ENCODE measurements at places on chromosomes 4 and X. TPM values are rescaled to one million over a fixed set of nuclear protein-coding genes. Genes with fewer than 3 reads are reported as not detected.

- DNase-seq = no peak
These were observed 20.3 kb upstream of the DYNLT3 start for GRCh38 chrX:37867536-37868153.

Gene AFM
- total RNA-seq = not detected

- DNase-seq = no peak
These were observed 29.7 kb downstream of the F9 start for GRCh38 chrX:139560221-139560620.

DNA sequence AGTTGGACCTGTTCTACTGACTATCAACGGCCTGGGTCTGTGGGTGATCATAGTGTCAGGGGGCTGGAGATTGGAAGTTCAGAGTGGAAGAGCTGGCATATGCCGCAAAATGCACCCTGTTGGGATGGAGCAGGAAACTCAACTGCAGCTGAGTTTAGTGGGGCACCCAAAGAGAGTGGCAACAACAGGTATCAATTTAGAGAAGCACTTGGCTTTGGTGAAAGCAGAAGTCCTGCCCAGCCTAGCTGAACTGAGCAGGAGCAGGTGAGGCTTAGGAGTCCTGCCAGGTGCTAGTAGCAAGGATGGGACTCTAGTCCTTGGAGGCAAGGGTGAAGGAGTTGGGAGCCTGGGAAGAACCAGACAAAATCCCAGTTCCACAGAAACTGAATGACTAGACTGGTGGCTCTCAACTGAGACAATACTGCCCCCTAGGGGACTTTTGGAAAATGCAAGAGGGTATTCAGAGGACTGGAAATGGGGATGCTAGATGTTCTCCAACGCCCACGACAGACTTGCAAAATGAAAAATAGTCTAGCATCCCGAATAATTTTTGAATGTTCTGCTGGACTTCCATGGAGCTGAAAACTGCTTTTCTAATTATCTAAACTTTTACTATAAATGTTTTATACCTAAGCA lies 49.4 kb downstream of the RTL9 start:
- peak; percentile 19 for DNase-seq

GRCh38 chr4:98932539-98932938 lies 3.6 kb upstream of the EIF4E start:
- no peak for DNase-seq

GRCh38 chr4:186013419-186014186 lies 55.4 kb upstream of the TLR3 start:
- no peak for DNase-seq

- DNase-seq = no peak
These were observed 155.8 kb downstream of the HHIP start for GRCh38 chr4:144801731-144802130.

GRCh38 chrX:135421932-135422809 lies at the start of gene SMIM10L2A:
Gene SMIM10L2A, plus strand, starts transcription at chrX:135421944. Its CDS starts 188 bp downstream, at chrX:135422132.
- DNase-seq = no peak

Gene ZNF718
- 21.6 TPM for total RNA-seq

DNA sequence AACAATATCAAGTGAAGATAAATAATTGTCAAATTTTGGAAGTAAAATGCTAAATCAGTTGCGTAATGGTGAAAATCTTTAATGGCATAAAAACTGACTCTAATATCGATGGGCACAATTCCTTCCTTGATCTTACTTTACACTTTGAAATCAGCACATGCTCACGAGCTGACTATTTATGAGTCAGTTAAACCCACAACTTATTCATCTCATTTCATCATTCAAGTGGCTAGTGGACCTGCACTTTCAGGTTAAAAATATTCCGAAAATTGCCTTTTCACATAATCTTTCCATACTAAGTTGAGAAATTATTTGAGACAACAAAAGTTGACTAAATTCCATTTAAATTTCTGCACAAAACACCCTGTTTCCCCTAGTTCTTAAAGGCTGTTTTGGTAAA lies 582.1 kb upstream of the TENM3 start:
- no peak for DNase-seq

- DNase-seq = no peak
These were observed 137.8 kb upstream of the TENM3 start for GRCh38 chr4:182105416-182105815.

GRCh38 chr4:87239821-87240220 lies 19.4 kb upstream of the KLHL8 start:
- no peak for DNase-seq

DNA sequence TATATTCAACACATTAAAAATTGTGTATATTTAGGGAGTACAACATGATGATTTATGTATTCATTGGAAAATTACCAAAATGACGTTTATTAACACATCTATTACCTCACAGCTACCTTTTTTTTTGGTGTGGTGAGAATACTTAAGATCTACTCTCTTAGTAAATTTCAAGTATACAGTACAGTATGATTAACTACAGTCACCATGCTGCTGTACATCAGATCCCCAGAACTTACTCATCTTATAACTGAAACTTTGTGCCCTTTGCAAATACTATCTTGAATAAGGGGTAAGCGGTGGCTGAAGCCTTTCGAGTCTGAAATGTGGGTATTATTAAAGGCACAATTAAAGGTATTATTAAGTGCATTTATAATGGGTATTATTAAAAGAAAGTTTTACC lies 976 bp downstream of the PHKA1 start:
- no peak for DNase-seq

Gene ANTXR2
- 20.8 TPM for total RNA-seq

- DNase-seq = no peak
These were observed 311.3 kb upstream of the EMCN start for GRCh38 chr4:100828986-100829685.

Gene PPBP
- not detected for total RNA-seq

GRCh38 chr4:3801521-3801920 lies 35.3 kb downstream of the ADRA2C start:
- no peak for DNase-seq

Gene ASB12
- 0.22 TPM for total RNA-seq

DNA sequence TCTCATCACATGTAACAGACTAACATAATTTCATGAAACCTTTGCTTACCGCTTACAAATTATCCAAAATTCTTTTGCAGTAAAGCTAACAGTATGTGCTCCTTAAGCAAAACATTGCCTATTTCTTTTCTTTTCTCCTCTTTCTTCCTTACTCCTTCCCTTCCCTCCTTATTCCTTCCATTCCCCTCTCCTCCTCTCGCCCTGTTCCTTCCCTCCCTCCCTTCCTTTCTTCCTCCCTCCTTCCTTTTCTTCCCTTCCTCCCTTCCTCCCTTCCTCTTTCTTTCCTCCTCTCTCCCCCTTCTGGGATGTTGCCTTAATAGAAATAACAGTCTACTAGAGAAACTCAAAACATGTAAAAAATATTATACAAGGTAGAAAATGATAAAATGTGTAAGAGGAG lies 246.4 kb downstream of the TENM3 start:
- no peak for DNase-seq

DNA sequence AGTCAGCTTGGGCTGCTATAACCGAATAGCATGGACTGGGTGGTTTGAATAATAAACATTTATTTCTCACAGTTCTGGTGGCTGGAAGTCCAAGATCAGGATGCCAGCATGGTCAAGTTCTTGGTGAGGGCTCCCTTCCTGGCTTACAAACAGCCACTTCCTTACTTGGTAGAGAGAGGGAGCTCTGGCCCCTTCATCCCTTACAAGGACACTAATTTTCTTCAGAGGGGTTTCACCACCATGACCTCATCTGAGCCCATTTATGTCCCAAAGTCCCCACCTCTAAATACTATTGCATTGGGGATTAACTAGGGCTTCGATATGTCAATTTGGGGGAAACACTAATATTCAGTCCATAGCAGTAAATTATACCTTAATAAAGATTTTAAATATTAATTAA lies 61.8 kb downstream of the CLNK start:
- DNase-seq = no peak

- DNase-seq = no peak
These were observed 165.4 kb downstream of the PCDH19 start for GRCh38 chrX:100244681-100245080.

- no peak for DNase-seq
These were observed 52.2 kb downstream of the SPARCL1 start for GRCh38 chr4:87476934-87477333.

Gene SCOC
- total RNA-seq = 26.5 TPM

DNA sequence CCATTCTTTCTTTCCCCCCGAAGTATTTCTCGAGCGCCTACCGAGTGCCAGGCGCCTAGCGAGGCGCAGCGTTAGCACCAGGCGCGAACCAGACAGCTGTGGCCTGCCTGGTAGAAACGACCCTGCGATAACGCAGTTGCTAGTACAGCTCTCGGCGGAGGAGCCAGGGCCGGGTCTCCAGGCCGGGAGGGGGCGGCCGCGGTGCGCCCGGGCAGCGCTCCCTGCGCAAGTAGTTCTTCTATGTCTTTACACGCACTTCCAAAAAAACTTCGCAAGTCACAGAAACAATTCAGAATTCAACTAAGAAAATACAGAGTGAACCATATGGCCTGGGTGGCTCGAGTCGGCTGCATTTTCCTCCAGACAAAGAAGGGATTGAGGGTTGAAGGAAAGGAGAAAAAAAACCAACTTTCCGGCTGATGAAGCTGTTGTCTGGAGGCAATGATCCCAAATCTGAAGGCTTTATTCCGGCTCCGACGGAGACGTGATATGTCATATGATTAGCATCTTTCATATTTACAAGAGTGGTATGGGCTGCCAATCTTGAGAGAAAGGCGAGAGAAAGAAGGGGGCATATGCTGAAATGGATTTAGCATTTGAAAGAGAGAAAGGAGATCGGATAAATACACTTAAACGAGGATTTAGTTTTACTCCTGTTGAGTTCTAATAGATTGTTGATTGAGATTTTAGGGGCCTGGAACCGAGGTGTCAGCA lies 7.2 kb upstream of the NEUROG2 start:
- peak; percentile 66 for DNase-seq

DNA sequence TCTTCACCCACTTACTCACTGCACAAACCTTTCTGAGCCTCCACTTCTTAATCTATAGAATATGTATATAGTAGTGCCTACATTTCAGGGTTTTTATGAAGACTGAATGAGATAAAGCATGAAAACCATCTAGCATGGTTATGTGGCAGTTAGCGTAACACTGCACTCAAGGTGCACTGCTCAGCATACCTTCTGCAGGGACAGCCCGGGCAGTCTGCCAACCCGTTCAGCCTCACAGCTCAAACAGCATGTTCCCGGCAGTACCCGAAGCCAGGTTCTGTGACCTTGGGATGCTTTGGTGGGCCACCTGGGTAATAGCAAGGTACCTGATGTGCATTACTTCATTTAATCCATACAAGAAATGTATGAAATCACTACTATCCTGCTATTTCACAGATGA lies 81.4 kb downstream of the DOCK11 start:
- no peak for DNase-seq

GRCh38 chr4:122762520-122762919 lies 30.0 kb downstream of the BBS12 start:
- no peak for DNase-seq

Gene ANK2
- 1.8 TPM for total RNA-seq

Gene FHDC1
- total RNA-seq = 0.22 TPM
